Naive thymus-derived CD8-positive, alpha-beta T cell (primary cell): ENCODE measurements at places on chromosomes 7 and 10.

GRCh38 chr10:115942101-115942500, 330.9 kb downstream of the GFRA1 start:
- DNase-seq: no peak

GRCh38 chr7:158494643-158495042, 93.0 kb downstream of the PTPRN2 start:
- DNase-seq: no peak

DNA sequence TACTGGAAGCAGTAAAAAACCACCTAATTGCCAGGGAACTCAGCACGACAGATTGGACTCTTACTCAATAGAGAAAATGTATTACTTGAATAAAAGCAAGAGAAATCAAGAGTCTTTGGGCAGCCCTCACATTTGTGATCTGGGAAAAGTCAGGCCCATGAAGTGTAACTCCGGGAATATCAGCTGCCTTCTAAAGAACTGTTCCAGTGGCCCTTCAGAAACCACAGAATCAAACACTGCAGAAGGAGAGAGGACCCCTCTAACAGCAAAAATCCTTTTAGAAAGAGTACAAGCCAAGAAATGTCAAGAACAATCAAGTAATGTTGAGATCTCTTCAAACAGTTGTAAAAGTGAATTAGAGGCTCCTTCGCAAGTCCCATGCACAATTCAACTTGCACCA, 540.0 kb upstream of the TEX47 start:
- no peak for DNase-seq

GRCh38 chr7:4606797-4607196, 75.3 kb upstream of the FOXK1 start:
- no peak for DNase-seq

GRCh38 chr7:28036696-28037095, 143.9 kb downstream of the JAZF1 start:
- DNase-seq: no peak

DNA sequence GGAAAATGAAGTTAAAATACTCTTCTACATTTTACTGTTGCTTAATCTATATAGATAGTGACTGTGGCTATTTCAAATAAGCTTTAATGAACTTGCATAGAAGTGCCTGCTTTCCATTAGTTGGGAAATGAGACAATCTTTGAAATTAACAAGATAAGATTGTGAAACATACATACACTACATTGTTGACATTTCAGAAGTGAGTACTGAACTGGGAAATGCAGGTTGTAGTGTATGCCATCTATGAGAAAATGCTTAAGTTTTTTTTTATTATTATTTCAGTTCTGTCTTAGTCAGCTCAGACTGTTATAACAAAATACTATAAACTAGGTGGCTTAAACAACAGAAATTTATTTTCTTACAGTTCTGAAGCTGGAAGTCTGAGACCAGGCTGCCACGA, 49.6 kb upstream of the CSTF2T start:
- DNase-seq: no peak

- DNase-seq: no peak
Observed at GRCh38 chr10:51879238-51879637, 179.8 kb upstream of the CSTF2T start.

- no peak for DNase-seq
Observed at GRCh38 chr7:154984601-154985188, 18.2 kb downstream of the PAXIP1 start.

DNA sequence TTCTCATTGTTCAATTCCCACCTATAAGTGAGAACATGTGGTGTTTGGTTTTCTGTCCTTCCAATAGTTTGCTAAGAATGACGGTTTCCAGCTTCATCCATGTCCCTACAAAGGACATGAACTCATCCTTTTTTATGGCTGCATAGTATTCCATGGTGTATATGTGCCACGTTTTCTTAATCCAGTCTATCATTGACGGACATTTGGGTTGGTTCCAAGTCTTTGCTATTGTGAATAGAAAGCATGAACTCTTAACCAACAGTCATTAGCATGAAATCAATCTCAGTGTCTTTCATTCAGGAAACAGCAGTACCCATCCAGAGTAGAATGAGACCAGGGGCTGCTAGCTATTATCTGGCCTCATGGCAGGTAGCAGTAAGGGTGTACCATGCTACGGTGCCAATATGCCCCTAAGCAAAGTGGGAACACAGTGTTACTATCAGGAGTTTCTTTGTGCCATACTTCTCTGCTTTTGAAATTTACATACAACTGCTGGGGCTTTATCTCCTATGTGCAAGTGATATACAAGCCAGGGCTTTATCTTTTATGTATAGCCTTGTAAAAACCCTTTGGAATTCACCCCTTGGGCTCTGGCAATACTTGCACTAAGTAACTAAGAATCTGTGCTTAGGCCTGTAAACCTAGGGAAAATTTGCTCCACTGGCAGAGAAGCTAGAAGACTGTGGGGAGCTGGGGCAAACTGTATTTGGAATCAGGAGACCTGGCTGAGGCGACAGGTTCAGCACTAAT, 5.4 kb downstream of the PON2 start:
- DNase-seq: no peak

DNA sequence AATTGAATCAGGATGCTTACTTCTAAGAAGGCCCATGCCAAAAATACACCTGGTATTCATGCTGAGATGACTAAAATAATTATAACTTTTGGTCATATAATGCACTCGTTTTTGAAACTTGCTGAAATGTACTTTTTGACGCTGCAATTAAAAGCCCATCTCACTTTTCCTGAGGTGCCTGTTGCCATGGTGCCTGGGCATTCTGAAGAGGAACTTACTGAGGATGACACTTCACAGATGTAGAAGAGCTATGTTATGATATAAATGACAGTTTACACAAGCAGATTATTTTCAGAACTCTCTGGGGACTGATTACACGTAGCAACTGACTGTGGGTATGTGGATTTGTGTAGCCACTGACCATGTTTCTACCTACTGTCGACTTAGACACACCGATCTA, 182.4 kb downstream of the TPK1 start:
- no peak for DNase-seq

GRCh38 chr7:105268056-105268455, 120.7 kb downstream of the SRPK2 start:
- DNase-seq: no peak

DNA sequence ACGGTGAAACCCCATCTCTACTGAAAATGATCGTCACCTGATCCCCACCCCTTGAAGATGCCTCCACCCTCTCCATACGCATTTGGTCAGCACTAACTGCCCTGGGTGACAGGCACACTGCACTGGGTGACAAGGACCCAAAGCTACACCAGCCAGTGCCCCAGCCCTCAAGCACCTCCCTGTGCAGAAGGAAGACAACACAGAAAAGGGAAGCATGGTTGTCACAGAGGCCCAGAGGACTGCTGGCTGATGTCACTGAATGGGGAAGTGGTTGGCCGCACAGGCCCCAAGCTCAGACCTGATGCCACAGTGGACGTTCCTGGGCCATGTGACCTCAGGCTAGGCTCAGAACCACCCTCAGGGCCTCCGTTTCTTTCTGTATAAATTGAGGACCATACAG, 4.2 kb upstream of the PILRA start:
- no peak for DNase-seq

DNA sequence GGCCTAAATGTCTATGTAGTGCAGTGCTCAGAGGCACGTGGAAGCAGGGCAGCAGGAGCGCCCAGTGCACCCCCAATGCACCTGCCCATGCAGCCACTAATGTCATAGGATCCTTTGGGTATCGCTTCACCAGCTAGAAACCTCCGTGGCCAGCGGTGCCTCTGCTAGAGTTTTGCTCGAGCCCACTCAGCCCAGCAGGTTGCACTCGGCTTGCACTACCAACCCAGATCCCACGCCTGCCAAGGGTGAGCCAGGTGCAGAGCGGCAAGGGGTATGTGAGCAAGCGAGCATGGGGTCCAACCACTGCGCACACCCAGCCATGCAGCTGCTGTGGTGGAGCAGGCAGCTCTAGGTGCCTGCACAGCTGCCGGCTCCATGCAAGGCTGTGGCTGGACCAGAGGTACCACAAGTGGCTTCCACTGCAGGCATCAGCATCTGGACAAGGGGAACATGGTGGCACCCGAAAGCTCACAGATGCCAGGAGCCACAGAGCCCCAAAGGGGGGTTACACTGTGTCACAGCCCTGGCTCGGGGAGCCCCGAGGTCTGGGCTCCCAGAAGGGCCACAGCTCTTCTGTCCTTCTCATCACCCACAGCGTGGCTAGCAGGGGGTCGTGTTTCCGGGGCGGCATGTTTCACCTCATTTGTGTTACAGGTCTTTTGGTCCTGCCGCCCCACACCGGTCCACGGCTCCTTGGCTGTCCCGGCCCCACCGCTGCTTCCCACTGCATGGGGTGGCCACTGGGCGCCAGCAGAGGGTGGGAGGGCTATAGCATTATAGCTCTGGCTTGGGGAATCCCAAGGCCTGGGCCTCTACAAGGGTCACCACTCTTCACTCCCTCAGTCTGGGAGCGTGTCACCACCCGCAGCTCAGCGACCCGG, 2.3 kb upstream of the NCAPG2 start:
- DNase-seq: no peak

GRCh38 chr7:3272691-3273141, 28.3 kb upstream of the SDK1 start:
- no peak for DNase-seq

- no peak for DNase-seq
Observed at GRCh38 chr10:116470768-116471415, 43.2 kb downstream of the PNLIPRP3 start.

- no peak for DNase-seq
Observed at GRCh38 chr7:116689790-116690259, 17.8 kb downstream of the MET start.

- no peak for DNase-seq
Observed at GRCh38 chr7:49767719-49768118, 5.7 kb upstream of the VWC2 start.

GRCh38 chr10:16592378-16592777, 70.7 kb upstream of the C1QL3 start:
- no peak for DNase-seq

- peak; percentile 0 for DNase-seq
Observed at GRCh38 chr10:17290226-17290625, 62.2 kb downstream of the VIM start.

GRCh38 chr7:157263156-157263555, 73.6 kb upstream of the DNAJB6 start:
- DNase-seq: no peak

GRCh38 chr7:96612034-96612433, 97.6 kb downstream of the SEM1 start:
- no peak for DNase-seq
